Effector memory CD4-positive, alpha-beta T cell (primary cell): ENCODE measurements at places on chromosomes 4 and X.

- peaks cover 9% of the 10 kb centered on the region for H3K27me3 ChIP-seq
- no peaks in the 10 kb centered on the region for H3K4me1 ChIP-seq
- H3K4me3 ChIP-seq: no peak overlapping the region
- no peak for DNase-seq
- H3K36me3 ChIP-seq: no peaks in the 10 kb centered on the region
- H3K27ac ChIP-seq: no peak overlapping the region
Measured at GRCh38 chr4:170089274-170089667, 485 bp downstream of the AADAT start.

- no peak for DNase-seq
- no peak overlapping the region for H3K4me3 ChIP-seq
- no peaks in the 10 kb centered on the region for H3K27me3 ChIP-seq
- H3K36me3 ChIP-seq: no peaks in the 10 kb centered on the region
Measured at GRCh38 chrX:103187953-103188475, 26.9 kb upstream of the BEX4 start.

GRCh38 chrX:97522307-97522706 lies 638.6 kb downstream of the RPA4 start:
- H3K36me3 ChIP-seq: no peaks in the 10 kb centered on the region
- no peak overlapping the region for H3K27ac ChIP-seq
- no peak overlapping the region for H3K4me3 ChIP-seq
- no peaks in the 10 kb centered on the region for H3K27me3 ChIP-seq
- no peaks in the 10 kb centered on the region for H3K4me1 ChIP-seq

DNA sequence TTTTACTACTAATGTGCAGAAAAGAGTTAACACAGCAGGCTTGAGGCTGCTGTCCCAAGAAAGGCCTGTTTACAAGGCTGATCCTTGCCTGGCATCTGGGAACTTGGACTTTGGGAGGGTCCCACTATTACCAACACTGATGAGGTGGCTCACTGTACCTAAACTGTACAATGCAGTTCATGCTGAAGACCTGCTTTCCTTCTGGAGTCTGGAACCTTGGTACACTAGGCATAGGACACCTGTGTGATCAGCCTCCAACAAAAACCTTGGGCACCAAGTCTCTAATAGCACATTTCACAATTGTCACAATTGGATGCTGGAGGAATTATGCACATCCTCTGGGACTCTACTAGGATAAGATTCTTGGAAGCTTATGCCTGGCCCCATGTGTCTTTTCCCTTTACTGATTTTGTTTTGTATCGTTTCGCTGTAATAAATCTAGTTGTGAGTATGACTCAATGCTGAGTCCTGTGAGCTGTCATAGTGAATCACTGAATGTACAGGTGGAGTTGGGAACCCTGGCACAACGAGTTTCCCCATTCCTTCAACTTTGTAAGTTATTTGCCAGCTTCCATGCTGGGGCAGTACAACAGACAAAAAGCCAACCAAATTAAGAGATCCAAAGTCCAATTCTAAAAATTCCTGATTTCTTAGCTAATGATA lies 45.9 kb downstream of the TEC start:
- H3K4me3 ChIP-seq: no peak overlapping the region
- no peaks in the 10 kb centered on the region for H3K36me3 ChIP-seq
- DNase-seq: no peak
- no peak overlapping the region for H3K27ac ChIP-seq
- no peaks in the 10 kb centered on the region for H3K4me1 ChIP-seq

DNA sequence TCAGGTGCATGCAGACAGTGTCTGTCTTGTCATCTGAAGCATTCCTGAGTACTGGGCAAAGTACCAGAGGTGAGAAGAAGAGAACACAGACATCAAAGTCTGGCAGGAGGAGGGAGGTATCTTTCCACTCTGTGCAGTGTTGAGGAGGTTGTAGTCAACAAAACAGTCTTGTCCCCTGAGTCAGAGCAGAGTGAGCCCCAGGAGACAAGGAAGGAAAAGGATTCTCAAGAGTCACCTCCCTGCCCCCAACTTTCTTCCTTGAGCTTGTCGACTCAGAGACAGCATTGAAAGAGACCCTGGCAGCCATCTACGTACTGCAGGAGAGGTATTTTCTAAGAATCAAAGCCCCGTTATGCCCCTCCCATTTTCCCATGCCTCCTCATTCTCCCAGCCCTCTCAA lies 4.4 kb upstream of the SRPX start:
- no peaks in the 10 kb centered on the region for H3K36me3 ChIP-seq
- no peak for DNase-seq
- no peak overlapping the region for H3K27ac ChIP-seq
- no peaks in the 10 kb centered on the region for H3K27me3 ChIP-seq
- H3K4me1 ChIP-seq: no peaks in the 10 kb centered on the region

DNA sequence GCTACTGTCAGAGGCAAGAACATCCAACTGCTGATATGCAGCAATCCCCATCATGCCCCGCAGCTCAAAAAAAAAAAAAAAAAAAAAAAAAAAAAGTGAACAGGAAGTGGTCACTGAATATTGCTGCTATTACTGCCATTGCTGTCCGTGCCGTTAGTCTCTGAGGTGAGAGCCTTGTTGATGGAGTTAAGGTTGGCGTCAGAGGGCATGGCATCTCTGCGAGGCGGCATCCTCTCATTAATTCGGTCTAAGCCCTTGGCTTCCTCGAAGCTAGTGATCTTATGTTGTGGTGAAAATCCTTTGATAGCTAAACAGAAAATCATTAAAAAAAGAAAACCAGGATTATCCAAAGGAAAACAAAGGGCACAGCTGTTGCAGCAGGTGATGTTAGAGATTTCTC lies 321.6 kb downstream of the PPP3CA start:
- DNase-seq: no peak
- no peaks in the 10 kb centered on the region for H3K27me3 ChIP-seq
- no peak overlapping the region for H3K4me3 ChIP-seq

DNA sequence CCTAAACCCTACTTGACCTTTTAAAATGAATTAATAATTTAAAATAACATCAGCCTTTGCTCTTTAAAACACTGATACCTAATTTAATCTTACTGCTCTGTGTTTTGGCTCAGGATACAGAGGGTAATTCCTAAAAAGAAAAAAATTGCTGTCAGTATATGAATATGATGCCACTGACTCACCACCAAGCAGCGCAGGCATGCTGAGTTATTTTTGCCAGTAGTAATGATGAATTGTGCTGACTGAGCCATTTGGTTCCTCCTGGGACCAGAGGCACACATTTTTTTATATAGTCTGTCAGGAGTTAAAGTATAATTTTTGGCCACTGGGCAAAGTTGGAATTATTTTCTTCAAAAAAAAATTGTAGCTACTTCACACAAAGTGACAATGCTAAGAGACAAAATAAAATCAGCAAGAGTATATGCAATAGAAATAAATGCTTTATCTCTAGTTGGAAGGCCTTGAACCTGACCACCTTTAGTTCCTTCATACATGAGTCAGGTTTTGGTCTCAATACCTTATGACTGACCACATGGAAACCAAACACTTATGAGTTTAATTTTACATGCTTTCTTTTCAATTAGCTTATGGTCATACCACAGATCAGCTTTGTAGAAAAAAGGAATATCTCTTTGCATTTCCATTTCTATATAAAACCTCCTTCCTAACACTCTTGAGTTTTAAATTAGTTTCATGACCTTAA lies 115.1 kb downstream of the PPP3CA start:
- H3K27me3 ChIP-seq: no peaks in the 10 kb centered on the region
- no peak overlapping the region for H3K4me3 ChIP-seq
- no peaks in the 10 kb centered on the region for H3K36me3 ChIP-seq
- no peaks in the 10 kb centered on the region for H3K4me1 ChIP-seq
- H3K27ac ChIP-seq: no peak overlapping the region

DNA sequence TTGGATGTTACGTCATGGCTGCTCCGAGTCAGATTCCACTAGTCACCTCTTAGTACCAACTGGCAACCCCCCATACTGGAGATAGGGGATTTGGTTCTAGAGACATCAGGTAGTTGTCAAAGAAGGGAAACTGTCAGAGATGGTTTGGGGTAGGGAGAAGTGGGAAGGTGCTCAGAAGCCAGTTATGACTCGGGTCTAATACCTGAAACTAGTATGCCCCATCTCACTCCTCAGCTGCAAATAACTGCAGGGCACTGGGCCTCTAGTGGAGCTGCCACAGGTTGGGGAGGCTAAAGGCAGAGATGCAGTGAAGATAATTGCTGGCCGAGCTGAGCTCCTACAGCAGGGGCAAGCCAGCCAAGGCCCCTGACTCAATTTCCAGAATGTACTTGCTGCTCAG lies 30.0 kb downstream of the OTUD6A start:
- no peak overlapping the region for H3K4me3 ChIP-seq
- H3K36me3 ChIP-seq: no peaks in the 10 kb centered on the region
- no peak overlapping the region for H3K27ac ChIP-seq
- no peaks in the 10 kb centered on the region for H3K4me1 ChIP-seq

DNA sequence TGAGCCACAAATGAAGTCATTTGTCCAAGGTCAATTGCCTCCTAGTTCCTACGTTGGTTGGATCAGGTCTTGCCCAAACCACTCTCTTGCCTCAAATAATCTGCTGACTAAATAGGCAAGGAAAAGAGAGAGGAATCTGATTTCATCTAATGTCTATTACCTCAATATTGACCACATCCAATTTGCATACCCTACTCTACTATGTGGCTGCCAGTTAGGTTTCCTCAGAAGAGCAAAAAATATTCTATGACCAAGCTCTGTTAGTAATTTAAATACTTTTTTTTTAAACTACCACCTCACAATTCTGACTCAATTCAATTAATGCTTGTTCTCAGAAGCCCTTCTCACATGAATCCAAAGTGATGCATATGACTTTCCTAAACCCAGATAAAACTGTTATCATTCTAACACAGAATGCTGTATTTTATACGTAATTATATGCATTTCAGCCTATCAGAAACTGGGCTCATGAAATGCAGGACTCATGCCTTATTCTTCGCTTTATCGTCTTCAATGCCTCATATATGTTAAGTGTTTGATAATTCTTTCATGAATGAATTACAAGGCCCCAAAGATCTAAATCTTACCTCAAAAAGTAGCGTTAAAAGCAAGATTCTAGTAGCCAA lies 98.6 kb downstream of the HUWE1 start:
- no peaks in the 10 kb centered on the region for H3K4me1 ChIP-seq
- H3K27ac ChIP-seq: no peak overlapping the region
- peaks cover 89% of the 10 kb centered on the region for H3K36me3 ChIP-seq
- no peak overlapping the region for H3K4me3 ChIP-seq

- H3K27me3 ChIP-seq: no peaks in the 10 kb centered on the region
- no peak overlapping the region for H3K4me3 ChIP-seq
- no peaks in the 10 kb centered on the region for H3K36me3 ChIP-seq
- no peak for DNase-seq
Measured at GRCh38 chr4:152360045-152360410, 175.9 kb downstream of the FBXW7 start.

DNA sequence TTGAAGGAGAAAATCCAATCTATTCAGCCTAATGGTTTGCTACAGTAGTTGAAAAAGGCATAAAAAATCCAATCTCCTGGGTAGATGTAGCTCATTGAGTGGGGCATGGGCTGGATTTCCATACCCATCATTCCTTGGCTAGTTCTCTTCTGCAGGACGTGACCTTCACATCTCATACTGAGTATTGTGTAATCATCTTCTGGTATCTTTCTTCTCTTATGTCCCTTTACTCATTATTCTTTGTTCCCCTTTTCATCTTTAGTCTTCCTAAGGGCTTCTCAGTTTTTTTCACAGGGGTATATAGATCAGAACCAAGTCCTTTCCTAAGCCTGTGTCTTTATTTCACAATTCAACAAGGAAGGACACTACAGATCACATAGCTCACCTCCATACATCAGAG lies 727.6 kb upstream of the MAGEB2 start:
- H3K36me3 ChIP-seq: no peaks in the 10 kb centered on the region
- H3K27ac ChIP-seq: no peak overlapping the region
- H3K27me3 ChIP-seq: no peaks in the 10 kb centered on the region
- H3K4me3 ChIP-seq: no peak overlapping the region
- no peaks in the 10 kb centered on the region for H3K4me1 ChIP-seq

- no peak for DNase-seq
- H3K4me1 ChIP-seq: no peaks in the 10 kb centered on the region
- no peaks in the 10 kb centered on the region for H3K27me3 ChIP-seq
- no peaks in the 10 kb centered on the region for H3K36me3 ChIP-seq
- no peak overlapping the region for H3K27ac ChIP-seq
- no peak overlapping the region for H3K4me3 ChIP-seq
Measured at GRCh38 chr4:34271479-34272355, 1972.6 kb downstream of the ARAP2 start.

DNA sequence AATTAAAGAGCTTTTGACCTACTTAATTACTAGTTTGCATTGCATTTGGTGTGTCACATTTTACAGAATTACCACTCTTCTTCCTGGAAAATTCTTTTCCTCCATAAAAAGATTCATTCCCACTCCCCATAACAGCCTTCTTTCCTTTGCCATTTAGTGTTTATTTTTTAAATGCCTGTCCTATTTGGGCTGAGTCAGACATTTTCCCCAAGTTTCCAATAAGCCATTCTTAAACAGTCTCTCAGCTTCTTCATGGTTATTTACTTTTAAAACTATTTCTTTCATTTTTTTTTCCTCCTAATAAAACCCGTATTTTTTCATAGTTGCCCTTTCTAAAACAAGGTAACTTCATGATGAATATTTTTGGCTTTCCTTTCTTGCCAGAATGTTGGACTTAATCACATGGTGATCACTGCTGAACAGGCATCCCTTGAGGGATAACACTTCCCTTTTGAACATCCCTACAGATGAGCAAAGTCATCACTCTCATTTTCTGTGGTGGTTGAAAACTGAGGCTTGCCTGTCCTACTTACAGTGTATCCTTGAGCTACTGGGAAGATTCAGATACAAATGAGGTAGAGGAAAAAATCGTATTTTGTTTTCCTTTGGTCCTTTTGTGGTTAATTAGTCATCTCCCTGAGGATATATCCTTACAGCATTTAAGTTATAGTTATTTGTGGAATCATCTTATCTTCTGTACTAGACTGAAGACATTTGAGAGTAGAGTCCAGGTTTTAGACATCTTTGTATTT lies 520.5 kb upstream of the NR3C2 start:
- no peaks in the 10 kb centered on the region for H3K36me3 ChIP-seq
- H3K27ac ChIP-seq: no peak overlapping the region
- DNase-seq: no peak
- no peaks in the 10 kb centered on the region for H3K4me1 ChIP-seq
- H3K4me3 ChIP-seq: no peak overlapping the region

DNA sequence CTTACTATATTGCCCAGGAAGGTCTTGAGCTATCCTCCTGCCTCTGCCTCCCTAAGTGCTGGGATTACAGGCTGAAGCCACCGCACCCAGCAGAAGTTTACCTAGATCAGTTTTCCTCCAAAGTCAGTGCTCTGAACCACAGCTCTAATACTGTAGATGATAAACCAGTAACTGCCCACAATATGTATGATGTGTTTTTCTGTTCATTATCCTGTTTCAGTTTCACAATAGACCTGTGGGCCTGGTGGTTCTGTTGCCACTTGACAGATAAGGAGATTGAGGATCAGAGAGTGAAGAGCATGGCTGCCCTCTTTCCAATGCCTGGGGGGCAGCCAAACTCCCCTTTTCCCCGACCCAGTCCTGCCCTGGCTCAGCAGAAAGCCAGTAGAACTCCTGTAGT lies 87.0 kb downstream of the EFNB1 start:
- H3K27me3 ChIP-seq: no peaks in the 10 kb centered on the region
- DNase-seq: no peak
- no peaks in the 10 kb centered on the region for H3K4me1 ChIP-seq
- H3K27ac ChIP-seq: no peak overlapping the region
- no peaks in the 10 kb centered on the region for H3K36me3 ChIP-seq
